Cerebellum (tissue), 4 donors: ENCODE measurements at places on chromosomes 5 and 9. TPM values are rescaled to one million over a fixed set of nuclear protein-coding genes. Genes with fewer than 3 reads are reported as not detected.

- no peak for DNase-seq
Observed at GRCh38 chr5:146052780-146053179, 52.6 kb downstream of the PLAC8L1 start.

GRCh38 chr5:81650987-81651386 lies 99.9 kb downstream of the SSBP2 start:
- no peak for DNase-seq

DNA sequence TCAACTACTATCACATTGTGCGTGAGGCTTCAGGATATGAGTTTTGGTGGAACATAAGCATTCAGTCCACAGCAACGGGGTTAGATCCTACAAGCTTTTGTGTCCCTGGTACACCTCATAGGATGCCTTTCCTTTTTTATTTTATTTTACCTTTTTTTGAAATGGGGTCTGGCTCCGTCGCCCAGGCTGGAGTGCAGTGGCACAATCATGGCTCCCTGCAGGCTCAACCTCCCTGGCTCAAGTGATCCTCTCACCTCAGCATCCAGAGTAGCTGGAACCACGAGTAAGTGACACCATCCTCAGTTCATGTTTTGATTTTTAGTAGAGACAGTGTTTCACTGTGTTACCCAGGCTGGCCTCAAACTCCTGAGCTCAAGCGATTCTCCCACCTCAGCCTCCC lies 86.0 kb upstream of the RAI14 start:
- DNase-seq: no peak

GRCh38 chr5:131068893-131069643 lies 96.0 kb downstream of the HINT1 start:
- no peak for DNase-seq

GALNT12 gene
- total RNA-seq: 10.3 TPM

DNA sequence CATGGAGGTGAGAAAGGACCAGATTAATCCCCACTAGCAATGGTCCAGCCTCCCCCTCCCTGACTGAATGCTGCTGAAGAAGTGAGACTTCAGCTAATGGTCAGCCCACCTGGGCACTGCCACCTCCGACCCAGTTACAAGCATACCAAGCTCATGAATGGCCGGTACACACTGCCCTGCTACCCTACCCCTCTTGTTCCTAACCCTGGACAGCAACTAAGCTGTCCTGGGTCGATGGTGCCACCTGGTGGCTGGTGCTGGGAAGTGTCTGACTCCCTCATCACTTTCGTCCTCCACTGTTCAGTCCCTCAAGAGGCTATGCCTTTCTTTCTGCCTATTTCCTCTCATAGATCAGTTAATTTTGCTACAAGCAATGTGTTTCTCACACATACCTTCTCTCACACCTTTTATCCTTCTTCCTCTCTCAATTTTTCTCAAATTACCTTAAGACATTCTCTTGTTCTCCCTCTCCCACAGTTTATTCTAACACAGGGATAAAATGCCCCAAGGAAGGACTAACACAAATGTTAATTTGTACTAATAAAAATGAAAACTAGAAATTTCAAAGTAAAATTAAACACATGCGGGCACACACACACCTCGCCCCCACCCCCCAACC lies 42.4 kb downstream of the PAX5 start:
- no peak for DNase-seq

- no peak for DNase-seq
Observed at GRCh38 chr9:121239071-121239470, 28.9 kb upstream of the GSN start.

DNA sequence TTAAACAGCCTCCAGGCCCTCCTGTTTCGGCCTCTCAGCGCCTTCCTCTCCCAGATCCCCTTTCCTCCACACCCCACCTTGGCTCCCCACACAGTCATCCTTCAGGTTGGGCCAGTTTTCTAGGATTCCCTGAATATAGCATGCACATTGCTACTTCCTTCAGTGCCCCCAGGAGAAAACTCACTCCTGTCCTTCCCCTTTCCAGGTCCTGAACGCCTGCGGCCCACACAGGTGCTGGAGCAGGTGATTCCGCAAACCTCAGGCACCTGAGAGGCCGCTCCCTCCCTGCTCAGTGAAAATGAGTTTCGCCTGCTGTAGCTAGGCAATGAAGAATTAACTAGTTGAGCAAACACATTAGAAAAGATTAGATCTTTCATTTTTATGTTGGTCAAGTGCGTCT lies 185.0 kb downstream of the MED10 start:
- no peak for DNase-seq
